ENCODE measurements at places on chromosomes 2 and 18.

GRCh38 chr18:69814861-69815385 lies 132.8 kb downstream of the CD226 start:
- no peak for DNase-seq

- DNase-seq, result no peak
Observed at GRCh38 chr2:237685408-237685807, 58.0 kb downstream of the LRRFIP1 start.

DNA sequence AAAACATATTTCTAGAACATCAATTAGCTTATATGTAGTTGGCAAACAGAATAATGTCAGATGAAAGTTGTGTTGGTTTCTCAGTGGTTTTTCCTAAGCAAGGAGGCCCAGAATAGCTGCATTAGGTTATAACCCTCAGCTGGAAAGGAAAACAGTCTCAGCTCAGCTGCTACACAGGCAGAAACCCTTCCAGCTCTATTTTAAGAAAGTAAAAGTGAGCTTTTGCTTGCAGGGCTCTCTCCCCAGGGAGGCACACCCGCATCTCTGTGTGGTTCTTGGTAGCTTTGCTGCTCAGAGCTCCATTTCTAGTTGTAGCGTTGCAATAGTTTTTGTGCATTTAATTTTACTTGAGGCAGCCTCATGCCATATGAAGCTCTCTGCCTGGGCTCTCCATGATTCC lies 54.6 kb downstream of the PIKFYVE start:
- no peak for DNase-seq

GRCh38 chr2:148829618-148830017 lies 45.4 kb upstream of the KIF5C start:
- DNase-seq, result no peak

- no peak for DNase-seq
Observed at GRCh38 chr2:48525269-48525943, 4.5 kb upstream of the STON1 start.

DNA sequence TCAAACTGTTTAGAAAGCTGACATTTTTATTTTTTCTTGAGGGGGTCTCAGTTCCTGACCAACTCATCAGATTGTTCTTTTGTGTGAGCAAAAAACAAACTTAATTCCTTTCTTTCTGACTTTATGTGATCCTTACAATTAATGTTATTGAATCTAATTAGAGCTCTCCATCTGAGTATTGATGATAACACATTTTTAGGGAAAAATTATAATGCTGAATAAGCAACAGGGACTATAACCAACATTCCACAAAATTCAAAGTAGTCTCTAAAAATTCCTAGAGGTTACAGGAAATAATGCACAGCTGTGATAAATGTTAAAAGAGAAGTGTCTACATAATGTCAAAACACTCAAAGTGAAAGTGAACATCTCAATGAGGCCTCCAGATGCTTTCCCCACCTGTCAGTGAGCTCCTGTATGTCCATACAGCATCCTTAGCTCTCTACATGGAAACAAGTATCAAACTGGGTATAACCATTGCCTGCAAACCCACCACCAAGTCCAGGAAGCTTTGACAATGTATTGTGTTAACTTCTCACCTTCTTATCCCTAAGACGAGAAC lies 786.0 kb upstream of the SLC39A10 start:
- DNase-seq, result peak; percentile 25

DNA sequence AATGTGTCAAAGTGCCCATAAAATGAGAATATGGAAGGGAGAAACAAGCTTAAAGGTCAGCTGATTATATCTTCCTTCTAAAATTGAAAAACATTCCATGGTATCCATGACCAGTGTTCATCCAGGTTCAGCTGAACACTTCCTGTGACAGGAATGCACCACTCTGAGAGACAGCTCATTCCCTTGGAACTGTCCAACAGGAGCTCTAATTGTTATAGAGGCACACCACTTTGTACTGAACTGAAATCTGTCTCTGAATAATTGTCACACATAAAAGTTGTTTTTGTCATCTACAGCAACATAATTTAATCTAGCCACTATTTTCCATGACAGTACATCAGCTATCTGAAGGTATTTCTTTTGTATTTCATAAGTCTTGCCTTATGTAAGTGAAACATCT lies 195.9 kb upstream of the ZNF804A start:
- no peak for DNase-seq

DNA sequence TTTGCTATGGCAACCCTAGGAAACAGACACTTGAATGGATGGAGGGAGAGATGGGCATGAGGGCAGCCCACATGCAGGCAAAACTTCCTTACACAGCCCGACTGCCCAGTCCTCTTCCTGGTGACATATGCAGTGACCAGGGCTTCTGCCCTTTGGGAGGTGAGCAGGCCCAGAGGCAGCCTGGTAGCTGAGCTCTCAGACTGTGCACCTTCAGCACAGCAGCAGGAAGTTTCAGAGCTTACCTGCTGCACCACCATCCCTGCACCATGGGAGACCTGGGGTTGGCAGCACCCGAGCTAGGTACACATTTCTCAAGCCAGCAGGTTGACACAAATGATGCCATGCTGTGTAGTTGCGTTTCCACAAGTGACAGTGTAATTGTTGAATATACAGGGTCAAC lies 97.6 kb upstream of the LMAN1 start:
- no peak for DNase-seq

- DNase-seq, result no peak
Observed at GRCh38 chr2:25816249-25816648, 62.0 kb downstream of the ASXL2 start.

GRCh38 chr2:161471631-161472030 lies 55.5 kb downstream of the TBR1 start:
- no peak for DNase-seq

- peak; percentile 76 for DNase-seq
Observed at GRCh38 chr2:15588329-15588919, 3.2 kb upstream of the DDX1 start.

DNA sequence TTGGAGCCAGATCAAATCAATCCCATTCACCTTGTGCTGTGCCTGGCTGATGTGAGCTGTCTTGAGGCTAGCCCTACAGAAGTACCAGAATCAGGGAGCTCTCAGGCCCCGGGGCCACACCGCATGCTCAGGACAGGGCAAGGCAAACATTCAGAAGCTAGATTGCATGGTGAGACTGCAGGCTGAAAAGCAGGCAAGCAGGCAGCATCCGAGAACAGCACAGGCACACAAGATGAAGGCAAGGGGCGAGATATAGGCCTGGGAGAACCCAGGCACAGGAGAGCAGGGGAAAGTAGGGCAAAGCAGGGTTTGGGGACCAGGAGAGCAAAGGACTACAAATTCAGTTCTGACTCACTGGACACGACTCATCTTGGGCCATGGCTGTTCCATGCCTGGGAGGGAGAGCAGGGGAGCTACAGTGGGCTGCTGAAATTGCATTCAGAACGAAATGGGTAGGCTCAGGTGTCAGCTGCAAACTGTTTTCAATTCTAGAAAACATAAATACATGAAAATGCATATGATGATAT lies 59.6 kb downstream of the GALNT14 start:
- DNase-seq, result no peak

DNA sequence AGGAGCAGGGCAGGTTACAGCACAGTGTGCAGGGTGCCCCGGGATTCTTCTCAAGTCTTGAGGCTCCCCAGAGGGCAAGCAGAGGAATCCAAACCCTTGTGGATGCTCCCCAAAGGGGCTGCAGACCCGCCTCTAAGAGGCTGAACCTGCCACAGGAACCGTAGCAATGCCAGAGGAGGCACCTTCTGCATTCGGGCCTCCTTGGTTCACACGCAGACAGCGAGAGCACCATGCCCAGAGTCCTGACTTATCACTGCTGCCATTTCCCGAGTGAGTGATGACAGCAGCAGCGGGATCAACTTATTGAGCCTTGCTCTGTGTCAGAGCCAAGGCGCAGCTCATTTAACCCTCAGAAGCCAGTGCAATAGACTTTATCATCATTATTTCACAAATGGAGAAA lies 203.5 kb downstream of the CTIF start:
- no peak for DNase-seq
